Thymus (tissue), 14 donors: ENCODE measurements at places on chromosomes 2 and 18.

GRCh38 chr2:240296104-240296406 is 139.4 kb upstream of the GPC1 start:
- DNase-seq = no peak

GRCh38 chr2:19548116-19548515 is 189.7 kb upstream of the OSR1 start:
- no peak for DNase-seq

DNA sequence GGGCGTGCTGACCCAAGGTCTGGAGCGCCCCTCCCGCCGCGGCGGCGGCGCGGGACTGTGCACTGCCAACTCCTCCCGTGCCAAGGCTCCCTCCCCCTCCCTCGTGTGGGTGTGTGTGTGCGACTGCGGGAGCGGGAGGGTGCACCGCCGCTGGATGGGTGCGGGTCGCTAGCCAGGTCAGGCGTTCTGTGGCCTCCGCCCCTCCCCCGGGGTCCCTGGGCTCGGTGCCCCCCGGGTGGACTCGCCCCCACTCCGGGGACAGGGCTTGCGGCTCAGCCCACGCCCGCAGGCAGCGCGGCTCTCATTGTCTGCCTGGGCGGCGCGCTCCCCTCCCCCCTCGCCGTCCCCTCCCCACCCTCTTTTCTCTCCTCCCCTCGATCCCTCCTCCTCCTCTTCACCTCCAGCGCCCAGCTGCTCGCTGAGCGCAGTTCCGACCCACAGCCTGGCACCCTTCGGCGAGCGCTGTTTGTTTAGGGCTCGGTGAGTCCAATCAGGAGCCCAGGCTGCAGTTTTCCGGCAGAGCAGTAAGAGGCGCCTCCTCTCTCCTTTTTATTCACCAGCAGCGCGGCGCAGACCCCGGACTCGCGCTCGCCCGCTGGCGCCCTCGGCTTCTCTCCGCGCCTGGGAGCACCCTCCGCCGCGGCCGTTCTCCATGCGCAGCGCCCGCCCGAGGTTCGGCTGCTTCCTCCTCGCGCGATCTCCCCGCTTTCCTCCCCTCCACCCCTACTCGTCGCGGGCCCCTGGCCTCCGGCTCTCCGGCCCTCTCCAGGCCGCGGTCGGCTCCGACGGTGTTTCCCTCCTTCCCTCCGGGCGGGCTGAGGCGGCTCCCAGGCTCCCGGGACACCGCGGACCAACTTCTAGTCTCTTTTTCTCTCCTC is at the start of gene GATA6:
Gene GATA6, plus strand, starts transcription at position 579 of the 878 bp plus-strand sequence. CDS start 1,556 bp downstream, outside the sequence.
- DNase-seq = no peak

- DNase-seq = no peak
These were observed 11.1 kb downstream of the TTL start for GRCh38 chr2:112493048-112493447.

DNA sequence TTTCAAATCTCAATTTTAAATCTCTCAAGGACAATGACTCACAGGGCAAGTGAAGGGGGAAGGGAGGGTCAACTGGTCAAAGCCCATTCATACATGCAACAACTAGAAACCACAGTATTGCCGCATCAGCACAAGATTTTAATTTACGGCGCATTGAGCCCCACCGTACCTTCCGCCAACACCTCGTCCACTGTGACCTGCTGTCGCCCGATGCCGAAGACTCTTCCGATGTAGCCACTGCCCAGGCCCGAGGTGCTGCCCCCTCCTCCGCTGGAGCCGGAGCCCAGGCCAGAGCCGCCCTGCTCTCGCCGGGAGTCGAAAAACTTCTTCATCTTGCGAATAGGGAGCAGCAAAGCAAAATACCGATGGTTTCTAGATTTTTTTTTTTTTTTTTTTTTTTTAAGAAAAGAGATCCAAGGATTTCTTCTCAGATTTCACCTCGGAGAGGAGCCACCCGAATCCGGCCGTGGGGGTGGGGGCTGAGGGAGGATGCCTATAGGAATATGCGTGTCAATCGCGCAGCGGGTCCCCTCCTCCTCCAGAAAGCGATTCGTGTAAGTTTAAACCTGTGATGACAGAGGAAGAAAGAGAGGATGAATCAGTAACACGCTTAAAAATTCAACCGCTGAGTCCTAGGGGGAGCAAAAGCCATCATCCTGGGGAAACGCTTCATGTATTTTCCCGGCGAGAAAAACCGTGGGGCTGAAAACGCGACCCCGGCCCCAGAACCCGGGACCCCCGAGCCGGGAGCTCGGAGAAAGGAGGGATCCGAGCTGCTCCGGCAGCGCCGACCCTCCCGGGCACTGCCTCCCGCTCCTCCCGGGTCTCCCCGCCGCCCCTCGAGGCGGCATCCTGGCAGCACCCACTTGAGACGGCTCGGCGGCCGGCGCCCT is 584 bp downstream of the AAK1 start:
- DNase-seq = no peak

GRCh38 chr2:128663371-128664050 is 344.8 kb upstream of the HS6ST1 start:
- DNase-seq = no peak

- DNase-seq = no peak
These were observed 220.9 kb downstream of the ATAD2B start for GRCh38 chr2:23705771-23706612.

DNA sequence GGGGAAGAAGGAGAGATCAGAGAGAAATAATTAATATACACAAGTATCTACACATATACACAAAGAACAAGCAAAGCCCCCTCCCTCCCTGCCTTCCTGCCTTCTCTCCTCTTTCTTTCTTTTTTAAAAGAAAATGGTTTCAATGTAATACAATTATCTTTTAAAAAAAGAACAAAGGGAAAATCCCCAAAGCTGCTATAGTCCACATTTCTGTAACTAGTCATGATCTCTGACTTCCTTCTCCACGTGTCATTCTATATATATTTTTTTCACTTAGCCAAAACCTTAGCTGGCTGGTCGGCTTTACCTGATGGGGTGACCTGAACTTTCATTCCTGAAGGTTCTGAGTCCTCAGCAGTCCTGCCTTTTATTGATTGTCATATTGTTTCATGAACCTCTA is 44.3 kb downstream of the MAP3K20 start:
- DNase-seq = no peak

- DNase-seq = no peak
These were observed 42.5 kb downstream of the STAT4 start for GRCh38 chr2:191108331-191108730.

- DNase-seq = no peak
These were observed 257.2 kb upstream of the NRP2 start for GRCh38 chr2:205425102-205425501.

DNA sequence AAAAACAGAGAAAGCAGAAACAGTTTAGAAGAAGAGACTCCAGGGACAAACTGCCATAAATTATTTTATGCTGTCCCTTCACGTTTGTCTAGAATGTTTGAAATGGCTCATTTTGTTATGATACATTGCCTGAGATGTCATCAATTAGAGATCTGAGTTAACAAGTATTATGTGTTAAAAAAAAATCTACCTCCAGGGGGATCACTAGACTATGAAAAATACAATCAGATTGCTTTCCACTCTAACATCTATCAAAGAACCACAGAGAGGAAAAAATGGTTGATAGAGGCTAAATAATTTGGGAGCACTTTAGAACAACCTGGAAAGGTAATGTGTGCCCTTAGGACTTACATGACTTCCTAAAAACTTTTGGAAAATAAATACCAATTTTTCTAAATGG is 103.8 kb upstream of the CCDC150 start:
- DNase-seq = no peak

- peak; percentile 54 for DNase-seq
These were observed 37.4 kb downstream of the ACTR2 start for GRCh38 chr2:65264821-65265670.

DNA sequence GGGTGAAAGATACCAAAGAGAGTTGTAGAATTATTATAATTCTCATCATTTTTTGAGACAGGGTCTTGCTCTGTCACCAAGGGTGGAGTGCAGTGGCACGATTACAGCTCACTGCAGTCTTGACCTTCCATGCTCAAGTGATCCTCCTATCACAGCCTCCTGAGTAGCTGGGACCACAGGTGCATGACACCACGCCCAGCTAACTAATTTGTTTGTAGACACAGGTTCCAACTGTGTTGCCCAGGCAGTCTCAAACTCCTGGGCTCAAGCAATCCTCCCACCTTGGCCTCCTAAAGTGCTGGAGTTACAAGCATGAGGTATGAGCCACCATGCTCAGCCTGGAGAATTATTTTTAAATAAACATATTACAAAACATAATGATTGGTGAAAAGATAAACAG is 92.8 kb upstream of the MSH6 start:
- no peak for DNase-seq

GRCh38 chr2:241218131-241219029 is 29.9 kb downstream of the ANO7 start:
- no peak for DNase-seq

GRCh38 chr2:122737429-122738077 is 982.1 kb downstream of the TSN start:
- DNase-seq = peak; percentile 9

- DNase-seq = no peak
These were observed 657.8 kb upstream of the LINC00305 start for GRCh38 chr18:64806691-64807090.

DNA sequence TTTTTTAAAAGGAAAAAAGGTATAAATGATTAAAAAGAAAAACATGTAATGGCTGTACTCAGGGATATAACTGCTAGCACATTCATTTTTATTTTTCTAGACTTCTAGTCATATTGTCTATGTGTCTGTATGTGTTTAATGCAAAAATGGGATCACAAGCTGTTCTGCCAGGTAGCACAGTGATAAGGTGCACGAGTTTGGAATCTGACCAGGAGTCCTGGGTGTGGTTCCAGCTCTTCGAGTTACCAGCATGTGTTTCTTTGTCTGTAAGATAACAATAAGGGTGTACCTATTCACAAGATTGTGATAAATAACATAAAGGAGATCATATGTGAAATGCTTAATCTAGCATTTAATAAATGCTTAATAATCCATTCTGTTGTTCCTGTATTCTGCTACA is 145.3 kb downstream of the PKP4 start:
- DNase-seq = no peak

GRCh38 chr2:233223059-233223894 is 28.2 kb upstream of the ATG16L1 start:
- DNase-seq = no peak

GRCh38 chr2:38652431-38653273 is 13.3 kb upstream of the GALM start:
- DNase-seq = no peak

DNA sequence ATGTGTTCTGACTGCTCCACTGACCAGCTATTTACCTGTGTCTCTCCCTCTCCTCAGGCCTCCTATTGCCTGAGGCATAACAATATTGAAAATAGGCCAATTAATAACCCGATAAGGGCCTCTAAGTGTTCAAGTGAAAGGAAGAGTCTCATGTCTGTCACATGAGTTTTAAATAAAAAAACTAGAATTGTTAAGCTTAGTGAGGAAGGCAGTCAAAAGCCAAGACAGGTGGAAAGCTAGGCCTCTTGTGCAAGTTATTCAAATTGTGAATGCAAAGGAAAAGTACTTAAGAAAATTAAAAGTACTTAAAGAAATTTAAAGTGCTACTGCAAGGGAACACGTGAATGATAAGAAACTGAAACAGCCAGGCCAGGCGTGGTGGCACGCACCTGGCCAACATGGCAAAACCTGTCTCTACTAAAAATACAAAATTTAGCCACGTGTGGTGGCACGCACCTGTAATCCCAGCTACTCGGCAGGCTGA is 44.9 kb upstream of the TAF4B start:
- no peak for DNase-seq

DNA sequence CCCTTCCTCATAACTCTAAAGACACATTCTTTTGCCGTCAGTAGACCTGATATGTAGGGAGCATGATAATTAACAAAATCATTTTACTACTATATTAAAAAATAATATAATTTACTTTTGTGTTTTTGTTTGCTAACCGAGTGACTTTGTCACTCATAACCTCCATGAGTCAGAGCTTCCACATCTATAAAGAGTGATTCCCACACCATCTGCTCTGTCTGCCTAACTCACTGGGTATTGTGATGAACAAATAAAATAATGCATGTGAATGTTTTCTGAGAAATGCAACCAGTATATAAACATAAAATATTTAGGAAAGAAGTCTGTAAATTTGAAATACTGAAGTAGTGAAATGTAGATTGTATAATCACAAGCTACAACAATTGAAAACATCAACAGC is 123.4 kb upstream of the DSEL start:
- no peak for DNase-seq

DNA sequence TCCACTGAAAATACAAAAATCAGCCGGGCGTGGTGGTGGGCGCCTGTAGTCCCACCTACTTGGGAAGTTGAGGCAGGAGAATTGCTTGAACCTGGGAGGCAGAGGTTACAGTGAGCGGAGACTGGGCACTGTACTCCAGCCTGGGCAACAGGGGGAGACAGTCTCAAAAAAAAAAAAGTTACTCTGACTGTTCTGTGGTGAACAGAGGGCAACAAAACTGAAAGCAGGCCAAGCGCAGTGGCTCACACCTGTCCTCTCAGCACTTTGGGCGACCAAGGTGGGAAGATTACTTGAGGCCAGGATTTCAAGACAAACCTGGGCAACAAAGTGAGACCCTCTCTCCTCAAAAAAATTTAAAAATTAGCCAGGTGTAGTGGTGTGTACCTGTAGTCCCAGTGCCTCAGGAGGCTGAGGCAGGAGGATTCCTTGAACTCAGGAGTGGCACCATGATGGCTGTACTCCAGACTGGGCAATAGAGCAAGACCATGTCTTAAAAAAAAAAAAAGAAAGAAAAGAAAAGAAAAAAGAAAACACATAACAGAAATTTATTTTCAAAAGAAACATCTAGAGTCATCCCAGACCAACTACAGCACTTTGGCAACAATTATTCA is 13.6 kb upstream of the RTN4 start:
- DNase-seq = no peak

GRCh38 chr2:25402477-25402876 is 60.8 kb upstream of the DNMT3A start:
- DNase-seq = peak; percentile 57

DNA sequence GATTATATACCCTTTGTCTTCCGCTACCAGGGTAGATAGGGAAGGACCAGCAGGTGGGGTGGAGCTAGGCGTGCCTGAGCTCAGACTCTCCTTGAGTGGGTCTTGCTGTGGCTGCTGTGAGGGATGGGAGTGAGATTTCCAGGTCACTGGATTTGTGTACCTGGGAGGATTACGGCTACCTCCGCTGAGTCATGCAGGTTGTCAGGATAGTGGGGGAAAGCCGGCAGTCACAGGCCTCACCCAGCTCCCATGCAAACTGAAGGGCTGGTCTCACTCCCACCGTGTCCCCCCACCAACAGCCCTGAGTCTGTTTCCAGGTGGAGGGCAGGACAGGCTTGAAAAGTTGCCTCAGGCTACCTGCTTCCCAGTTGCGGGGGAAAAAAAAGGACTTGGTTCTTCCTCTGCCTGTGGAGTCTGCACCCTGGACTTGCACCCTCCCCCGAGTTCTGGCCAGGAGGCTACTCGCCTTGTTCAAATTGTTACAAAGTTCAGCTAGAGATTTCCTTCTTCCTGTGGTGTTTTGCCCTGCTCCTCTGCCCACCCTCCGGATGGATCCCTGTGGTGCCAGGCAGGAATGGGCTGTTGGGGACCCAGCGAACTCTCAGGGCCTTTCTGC is 268.3 kb downstream of the VAPA start:
- no peak for DNase-seq

- no peak for DNase-seq
These were observed 93.6 kb downstream of the CRIM1 start for GRCh38 chr2:36449213-36449612.
